ENCODE measurements at places on chromosomes 11 and 22. TPM values are rescaled to one million over a fixed set of nuclear protein-coding genes. Genes with fewer than 3 reads are reported as not detected.

DNA sequence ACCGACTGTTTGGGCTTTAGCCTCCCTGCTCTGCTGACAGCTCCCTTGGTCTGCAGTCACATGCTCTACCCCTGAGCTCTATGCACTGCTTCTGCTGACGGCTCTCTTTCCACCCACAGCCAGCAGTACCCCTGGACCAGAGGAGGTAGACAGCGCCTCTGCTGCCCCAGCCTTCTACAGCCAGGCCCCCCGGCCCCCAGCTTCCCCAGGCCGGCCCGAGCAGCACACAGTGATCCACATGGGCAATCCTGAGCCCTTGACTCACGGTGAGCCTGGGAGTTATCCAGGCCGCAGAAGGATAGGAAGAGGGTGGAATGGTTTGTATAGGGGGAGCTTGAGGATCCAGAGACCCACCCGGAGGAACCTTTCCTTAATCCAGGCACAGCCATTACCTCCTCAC, 2.8 kb downstream of the ZFPL1 start:
- H3K4me3 ChIP-seq = no peak overlapping the region
- no peaks in the 10 kb centered on the region for H3K27me3 ChIP-seq
- DNase-seq = no peak
- peaks cover 13% of the 10 kb centered on the region for H3K36me3 ChIP-seq
- no peak overlapping the region for H3K27ac ChIP-seq

DNA sequence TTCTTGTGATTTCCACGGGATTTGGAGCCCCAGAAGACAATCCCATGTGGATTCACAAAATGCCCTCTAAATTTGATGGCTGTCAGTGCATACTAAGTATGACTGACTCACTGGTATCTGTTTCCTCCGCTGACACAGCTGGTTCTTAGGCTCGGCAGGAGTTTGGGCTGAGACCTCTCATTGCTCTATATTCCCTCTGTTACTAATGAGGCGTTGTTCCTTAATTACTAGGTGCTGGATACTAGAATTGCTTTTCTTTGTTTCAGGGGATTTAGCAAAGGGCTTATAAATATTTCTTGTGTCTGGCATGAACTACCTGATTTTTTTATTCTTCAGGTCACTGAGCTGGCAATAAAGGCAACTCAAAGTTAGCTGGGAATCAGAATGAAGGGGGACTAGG, 53.2 kb upstream of the EHF start:
- no peaks in the 10 kb centered on the region for H3K27me3 ChIP-seq
- H3K27ac ChIP-seq = no peak overlapping the region
- no peak for DNase-seq
- no peaks in the 10 kb centered on the region for H3K36me3 ChIP-seq
- no peak overlapping the region for H3K4me3 ChIP-seq
- H3K4me1 ChIP-seq = 0 out of 2 replicates have a peak, but pooled peaks cover 2% of the 10 kb centered on the region

GRCh38 chr11:20249796-20250195, 89.5 kb upstream of the DBX1 start:
- no peak for DNase-seq
- H3K36me3 ChIP-seq = no peaks in the 10 kb centered on the region
- no peak overlapping the region for H3K4me3 ChIP-seq
- peaks cover 5% of the 10 kb centered on the region for H3K4me1 ChIP-seq
- H3K27me3 ChIP-seq = 0 out of 2 replicates have a peak, but pooled peaks cover 3% of the 10 kb centered on the region

GRCh38 chr11:2376751-2377451, at the start of gene CD81:
CD81 (plus strand) TSS chr11:2377310; CDS start chr11:2377550, 240 bp downstream.
- H3K4me1 ChIP-seq = peaks cover 10% of the 10 kb centered on the region
- no peak for DNase-seq
- H3K27ac ChIP-seq = peak within 1 kb of the TSS; percentile 59
- no peaks in the 10 kb centered on the region for H3K27me3 ChIP-seq
- H3K4me3 ChIP-seq = peak within 1 kb of the TSS; percentile 99

DNA sequence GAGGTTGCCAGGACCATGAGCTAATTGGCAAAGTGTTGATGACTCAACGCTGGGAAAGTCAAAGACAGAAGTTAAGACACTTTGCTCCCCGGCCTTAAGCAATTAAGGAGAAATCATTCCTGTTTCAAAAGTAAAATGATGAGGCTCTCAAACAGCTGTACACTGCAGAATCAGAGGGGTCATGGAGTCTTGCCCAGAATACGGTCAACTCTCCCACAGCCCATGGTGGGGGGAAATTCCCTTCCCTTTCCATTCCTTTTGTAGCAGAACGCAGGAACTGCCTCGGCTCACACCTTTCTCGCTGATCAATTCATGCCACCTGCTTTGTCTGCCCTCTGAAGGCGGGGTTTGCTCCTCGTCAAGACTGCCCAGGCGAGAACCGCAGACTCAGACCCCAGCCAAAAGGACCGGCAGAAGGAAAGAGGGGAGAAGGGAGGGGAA, 52.8 kb downstream of the MN1 start:
- H3K4me3 ChIP-seq = no peak overlapping the region
- no peaks in the 10 kb centered on the region for H3K36me3 ChIP-seq

GRCh38 chr11:17952487-17952886, 60.4 kb downstream of the SERGEF start:
- H3K4me3 ChIP-seq = no peak overlapping the region
- H3K27ac ChIP-seq = no peak overlapping the region
- H3K36me3 ChIP-seq = peaks cover 2% of the 10 kb centered on the region
- DNase-seq = no peak
- H3K27me3 ChIP-seq = no peaks in the 10 kb centered on the region

GRCh38 chr22:21014202-21014725, 701 bp upstream of the P2RX6 start:
- H3K27ac ChIP-seq = no peak overlapping the region
- DNase-seq = peak; percentile 94
- H3K4me1 ChIP-seq = peaks cover 22% of the 10 kb centered on the region
- H3K36me3 ChIP-seq = no peaks in the 10 kb centered on the region

DNA sequence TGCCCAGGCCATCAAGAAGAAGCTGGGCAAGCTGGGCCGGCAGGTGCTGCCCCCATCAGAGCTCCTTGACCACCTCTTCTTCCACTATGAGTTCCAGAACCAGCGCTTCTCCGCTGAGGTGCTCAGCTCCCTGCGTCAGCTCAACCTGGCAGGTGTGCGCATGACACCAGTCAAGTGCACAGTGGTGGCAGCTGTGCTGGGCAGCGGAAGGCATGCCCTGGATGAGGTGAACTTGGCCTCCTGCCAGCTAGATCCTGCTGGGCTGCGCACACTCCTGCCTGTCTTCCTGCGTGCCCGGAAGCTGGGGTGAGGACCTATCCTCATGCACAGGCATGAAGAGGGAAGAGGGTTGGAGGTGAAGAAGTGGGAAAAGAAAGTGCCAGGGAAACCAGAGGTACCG, 5.3 kb upstream of the NHERF4 start:
- DNase-seq = no peak

SMTNL1 gene
- total RNA-seq = not detected

KCNK4 gene
- not detected for total RNA-seq

SOX6 gene
- total RNA-seq = not detected

LARGE2 gene
- 111 TPM for total RNA-seq
